Endothelial cell (in vitro differentiated cells): ENCODE measurements at places on chromosomes 4 and X. TPM values are rescaled to one million over a fixed set of nuclear protein-coding genes. Genes with fewer than 3 reads are reported as not detected.

The MGAT4D gene
- 0.13 TPM for total RNA-seq

The CXCL8 gene
- not detected for total RNA-seq

The FRMPD4 gene
- 0.03 TPM for total RNA-seq

The ANTXR2 gene
- 176 TPM for total RNA-seq

The SLC9B1 gene
- 1.6 TPM for total RNA-seq

The IQCM gene
- not detected for total RNA-seq
